CD4-positive, alpha-beta T cell treated with Interleukin-17A for 1 hour (primary cell): ENCODE measurements at places on chromosomes 3 and 15.
A peak's percentile ranks its signal among the peaks of the same experiment; 100 is the strongest.

GRCh38 chr3:48595526-48596121 lies 495 bp upstream of the COL7A1 start:
- DNase-seq: no peak

DNA sequence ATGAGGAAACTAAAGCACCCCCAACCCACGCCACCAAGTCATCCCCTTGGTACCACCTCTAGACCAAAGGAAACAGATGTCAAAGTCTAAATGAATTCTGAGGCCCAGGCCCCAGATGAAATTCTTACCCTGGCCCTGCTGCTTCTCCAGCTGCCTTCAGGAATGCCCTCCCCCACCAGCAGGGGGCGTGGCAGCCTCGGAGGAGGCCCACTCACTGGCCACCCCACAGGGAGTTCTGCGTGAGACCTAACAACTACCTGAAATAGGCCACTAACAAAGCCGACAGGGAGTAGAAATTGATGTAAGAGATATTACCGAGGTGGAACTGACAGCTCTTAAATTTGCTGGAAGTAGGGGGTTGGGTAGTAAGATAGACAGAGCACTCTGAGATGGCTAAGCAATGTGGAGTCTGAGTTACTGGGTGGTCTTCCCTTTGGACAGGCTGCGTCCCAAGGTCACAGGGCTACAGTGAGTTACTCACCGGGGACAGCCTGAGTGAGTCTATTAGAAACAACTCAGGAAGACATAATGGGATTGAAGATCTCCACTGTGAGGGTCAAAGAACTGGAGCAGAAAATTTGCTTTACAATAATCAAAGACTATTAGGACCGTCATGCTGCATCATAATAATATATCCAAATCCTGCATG lies 240.7 kb downstream of the SHOX2 start:
- DNase-seq: peak; percentile 21

- no peak for DNase-seq
These were observed 303.0 kb downstream of the CGGBP1 start for GRCh38 chr3:87755852-87756251.

DNA sequence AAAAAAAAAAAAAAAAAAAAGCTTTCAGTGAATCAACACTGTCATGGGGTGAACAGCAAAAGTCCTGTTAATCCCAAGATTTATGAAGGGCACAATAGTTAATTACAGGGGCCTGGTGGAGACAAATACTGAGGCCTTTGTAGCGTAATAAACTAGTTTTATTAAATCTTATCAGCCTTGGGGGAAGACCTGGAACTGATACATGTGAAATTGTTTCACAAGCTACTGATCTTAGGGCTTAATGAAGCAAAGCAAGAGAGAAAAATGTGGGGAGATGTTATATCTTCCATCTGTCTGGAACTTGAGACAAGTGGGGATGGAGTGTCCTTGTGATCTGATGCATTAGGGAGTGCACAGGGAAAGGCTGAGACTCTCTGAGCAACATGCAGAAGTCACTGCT lies 47.9 kb upstream of the OSBPL11 start:
- DNase-seq: no peak

DNA sequence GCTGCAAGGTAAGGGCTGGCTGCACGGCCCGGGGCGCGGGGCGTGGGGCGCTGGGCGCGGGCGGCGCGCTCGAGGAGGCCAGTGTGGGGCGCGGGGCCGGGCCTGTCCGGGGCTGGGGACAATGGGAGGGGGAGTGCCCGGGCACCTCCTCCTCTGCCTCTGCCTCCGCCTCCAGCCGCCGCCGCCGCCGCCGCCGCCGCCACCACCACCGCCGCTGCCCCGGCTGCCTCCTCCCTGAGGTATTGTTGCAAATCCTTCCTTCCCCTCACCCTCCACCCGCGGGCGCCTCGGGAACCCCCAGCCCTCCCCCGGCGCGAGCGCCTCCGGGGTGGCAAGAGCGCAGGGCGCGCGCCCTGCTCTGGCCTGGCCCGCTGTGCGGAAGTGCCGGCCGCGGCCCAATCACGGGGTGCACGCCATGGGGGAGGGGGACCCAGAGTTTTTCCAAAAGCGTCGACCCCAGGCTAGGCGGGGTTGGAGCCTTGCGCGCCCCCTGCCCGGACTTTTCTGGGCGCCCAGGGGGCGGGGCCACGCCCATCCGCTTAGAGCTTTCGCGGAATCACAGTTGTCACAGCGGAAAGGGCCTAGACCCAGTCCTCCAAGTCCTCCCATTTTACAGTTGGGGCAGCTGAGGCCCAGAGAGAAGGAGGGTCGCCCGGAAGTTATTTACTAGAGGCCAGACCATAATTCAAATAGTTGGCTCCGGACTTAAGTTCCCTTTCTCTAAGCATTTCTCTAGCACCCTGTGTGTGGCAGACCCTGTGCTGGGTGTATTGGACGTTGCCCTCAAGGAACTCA lies at the start of gene LPP:
Gene LPP, plus strand, starts transcription at position 144 of the 795 bp plus-strand sequence. CDS start 251,964 bp downstream, outside the sequence.
- DNase-seq: peak; percentile 88

DNA sequence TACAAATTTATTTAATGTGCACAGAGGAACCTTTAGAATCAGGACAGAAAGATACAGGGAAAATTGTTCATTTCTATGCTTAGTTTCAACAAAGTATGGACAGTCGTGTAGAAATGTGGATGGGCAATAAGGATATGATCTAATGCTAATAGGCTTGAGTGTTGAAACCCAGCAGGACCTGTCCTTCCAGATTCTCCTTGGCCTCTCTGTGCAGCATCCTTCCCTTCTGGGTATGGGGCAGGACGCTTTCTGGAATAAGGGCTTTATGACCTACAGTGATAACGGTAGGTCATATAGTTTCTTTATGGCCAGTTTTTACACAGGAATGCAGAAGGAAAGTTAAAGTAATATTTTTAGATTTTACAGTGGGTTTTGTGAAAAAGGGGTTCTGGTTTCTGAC lies 698.1 kb downstream of the SI start:
- DNase-seq: no peak

- no peak for DNase-seq
These were observed 4.8 kb downstream of the TKT start for GRCh38 chr3:53250881-53251605.

DNA sequence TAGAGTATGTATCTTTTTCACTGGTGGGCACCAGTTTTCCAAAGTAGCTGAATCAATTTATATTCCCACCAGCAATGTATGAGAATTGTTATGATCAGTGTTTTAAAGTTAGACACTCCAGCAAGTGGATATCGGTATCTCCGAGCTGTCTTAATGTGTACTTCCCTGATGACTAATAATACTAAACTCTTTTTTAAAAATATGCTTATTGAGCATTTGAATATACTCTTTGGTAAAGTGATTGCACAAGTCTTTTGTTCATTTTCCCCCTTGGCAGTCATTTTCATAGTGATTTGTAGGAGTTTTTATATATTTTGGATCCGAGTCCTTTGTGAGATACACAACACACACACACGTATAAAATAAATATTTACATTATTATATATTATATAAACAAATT lies 12.5 kb upstream of the FEM1B start:
- DNase-seq: no peak
